ENCODE measurements at places on chromosomes 16 and 17. TPM values are rescaled to one million over a fixed set of nuclear protein-coding genes. Genes with fewer than 3 reads are reported as not detected.
A peak's percentile ranks its signal among the peaks of the same experiment; 100 is the strongest.

OTOA gene
- total RNA-seq = not detected

KRT40 gene
- not detected for total RNA-seq

TP53TG3F gene
- total RNA-seq = not detected

CIBAR2 gene
- not detected for total RNA-seq

CRHR1 gene
- total RNA-seq = 0.71 TPM

MYH3 gene
- total RNA-seq = 2.1 TPM

KRTAP2-3 gene
- not detected for total RNA-seq

MYL11 gene
- not detected for total RNA-seq

GRCh38 chr17:44197980-44198720, 1.5 kb downstream of the ATXN7L3 start:
- H3K27ac ChIP-seq = peak overlapping the region; percentile 82
- H3K27me3 ChIP-seq = peaks cover 7% of the 10 kb centered on the region
- no peak for DNase-seq
- peaks cover 16% of the 10 kb centered on the region for H3K4me1 ChIP-seq
- no peaks in the 10 kb centered on the region for H3K36me3 ChIP-seq
- peak overlapping the region; percentile 81 for H3K4me3 ChIP-seq

DNA sequence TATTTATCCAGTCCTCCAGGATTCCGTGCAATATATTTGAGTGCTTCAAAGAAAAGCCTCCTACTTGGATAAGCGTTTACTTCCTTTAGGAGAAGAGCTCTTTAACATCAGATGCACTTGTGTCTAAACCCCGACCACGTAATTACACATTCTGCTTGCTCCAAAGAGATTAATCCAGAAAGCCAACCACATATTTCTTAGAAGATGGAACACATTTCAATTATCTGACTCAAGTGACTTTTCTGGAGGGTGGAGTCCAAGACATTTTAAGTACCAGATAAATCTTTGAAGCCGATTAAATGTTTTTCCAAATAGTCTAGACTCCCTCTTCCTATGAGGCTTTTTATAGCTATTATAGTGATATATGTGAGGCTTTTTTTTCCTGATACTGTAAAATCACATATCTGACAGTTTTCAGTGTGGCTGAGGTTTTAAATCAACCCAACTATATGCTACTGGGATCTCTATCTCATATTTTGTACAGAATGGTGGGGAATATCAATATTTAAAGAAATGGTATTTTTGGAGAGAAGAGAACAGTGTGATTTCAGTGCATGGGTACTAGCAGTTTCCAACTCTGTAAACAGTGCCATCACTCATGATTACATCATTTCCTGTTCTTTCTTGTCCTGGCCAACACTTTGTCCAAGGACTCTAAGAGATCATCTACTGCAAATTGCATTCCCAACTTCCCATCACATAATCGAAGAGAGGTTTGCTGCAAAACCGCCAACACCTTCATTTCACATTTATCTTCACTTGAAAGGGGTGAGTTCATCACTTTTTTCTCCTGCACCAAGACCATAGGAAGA, 192.4 kb upstream of the HSBP1 start:
- no peak overlapping the region for H3K4me3 ChIP-seq
- no peak for DNase-seq
- peaks cover 3% of the 10 kb centered on the region for H3K27me3 ChIP-seq
- no peaks in the 10 kb centered on the region for H3K4me1 ChIP-seq
- peaks cover 6% of the 10 kb centered on the region for H3K36me3 ChIP-seq
- no peak overlapping the region for H3K27ac ChIP-seq

GRCh38 chr16:28062847-28063521, 530 bp downstream of the GSG1L start:
- no peaks in the 10 kb centered on the region for H3K36me3 ChIP-seq
- peaks cover 23% of the 10 kb centered on the region for H3K27me3 ChIP-seq
- DNase-seq = peak; percentile 40
- H3K4me3 ChIP-seq = no peak overlapping the region

DNA sequence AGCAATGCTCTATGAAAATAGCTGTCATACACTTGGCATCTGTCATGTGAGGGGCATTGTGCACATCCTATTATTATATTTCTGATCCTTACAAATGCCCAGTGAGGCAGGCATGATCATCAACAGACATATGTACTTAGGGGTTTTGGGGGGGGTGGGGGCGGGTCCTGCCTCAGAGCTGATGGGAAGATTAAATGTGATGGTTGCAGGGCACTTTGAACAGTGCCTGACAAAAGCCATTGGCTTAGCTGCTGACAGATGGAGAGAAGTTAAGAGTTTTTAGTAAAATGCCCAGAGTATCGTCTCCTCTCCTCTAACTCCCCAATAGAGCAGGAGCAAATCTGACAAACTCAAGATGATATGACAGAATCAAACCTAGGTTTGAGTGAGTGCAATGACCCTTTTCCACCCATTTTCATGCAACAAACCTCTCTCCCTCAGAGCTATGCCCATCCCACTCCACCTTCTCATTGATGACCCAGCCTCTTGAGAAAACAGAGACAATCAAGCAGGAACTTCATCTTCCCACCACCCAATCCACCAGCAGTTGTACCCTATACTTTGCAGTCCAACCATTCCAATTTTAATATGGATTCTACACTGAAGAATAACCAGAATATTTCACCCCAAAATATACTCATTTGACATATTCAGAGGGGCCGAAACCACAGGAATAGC, 4.8 kb downstream of the KLHL11 start:
- H3K4me3 ChIP-seq = peak overlapping the region; percentile 30
- no peak for DNase-seq
- peak overlapping the region; percentile 53 for H3K27ac ChIP-seq
- H3K4me1 ChIP-seq = peaks cover 13% of the 10 kb centered on the region

- no peak overlapping the region for H3K4me3 ChIP-seq
- H3K27me3 ChIP-seq = no peaks in the 10 kb centered on the region
- H3K27ac ChIP-seq = no peak overlapping the region
- peaks cover 2% of the 10 kb centered on the region for H3K4me1 ChIP-seq
Observed at GRCh38 chr16:16877061-16877460, 498.1 kb downstream of the NPIPA7 start.

GRCh38 chr17:81685108-81685507, 1.3 kb downstream of the HGS start:
- DNase-seq = no peak
- H3K27me3 ChIP-seq = peaks cover 2% of the 10 kb centered on the region
- peak overlapping the region; percentile 82 for H3K27ac ChIP-seq
- peak overlapping the region; percentile 90 for H3K4me3 ChIP-seq
- peaks cover 22% of the 10 kb centered on the region for H3K4me1 ChIP-seq

- no peaks in the 10 kb centered on the region for H3K4me1 ChIP-seq
- no peak overlapping the region for H3K27ac ChIP-seq
- no peak overlapping the region for H3K4me3 ChIP-seq
- no peaks in the 10 kb centered on the region for H3K27me3 ChIP-seq
- H3K36me3 ChIP-seq = peaks cover 5% of the 10 kb centered on the region
- no peak for DNase-seq
Observed at GRCh38 chr16:74275031-74275636, 21.5 kb upstream of the PSMD7 start.

GRCh38 chr17:14068542-14069250, 608 bp upstream of the COX10 start:
- no peaks in the 10 kb centered on the region for H3K27me3 ChIP-seq
- peaks cover 9% of the 10 kb centered on the region for H3K4me1 ChIP-seq
- peak overlapping the region; percentile 74 for H3K27ac ChIP-seq
- H3K4me3 ChIP-seq = peak overlapping the region; percentile 96
- peaks cover 4% of the 10 kb centered on the region for H3K36me3 ChIP-seq

- DNase-seq = peak; percentile 69
- no peaks in the 10 kb centered on the region for H3K4me1 ChIP-seq
- H3K4me3 ChIP-seq = no peak overlapping the region
- no peaks in the 10 kb centered on the region for H3K36me3 ChIP-seq
- H3K27me3 ChIP-seq = no peaks in the 10 kb centered on the region
- no peak overlapping the region for H3K27ac ChIP-seq
Observed at GRCh38 chr17:65294181-65294719, 157.1 kb downstream of the RGS9 start.

DNA sequence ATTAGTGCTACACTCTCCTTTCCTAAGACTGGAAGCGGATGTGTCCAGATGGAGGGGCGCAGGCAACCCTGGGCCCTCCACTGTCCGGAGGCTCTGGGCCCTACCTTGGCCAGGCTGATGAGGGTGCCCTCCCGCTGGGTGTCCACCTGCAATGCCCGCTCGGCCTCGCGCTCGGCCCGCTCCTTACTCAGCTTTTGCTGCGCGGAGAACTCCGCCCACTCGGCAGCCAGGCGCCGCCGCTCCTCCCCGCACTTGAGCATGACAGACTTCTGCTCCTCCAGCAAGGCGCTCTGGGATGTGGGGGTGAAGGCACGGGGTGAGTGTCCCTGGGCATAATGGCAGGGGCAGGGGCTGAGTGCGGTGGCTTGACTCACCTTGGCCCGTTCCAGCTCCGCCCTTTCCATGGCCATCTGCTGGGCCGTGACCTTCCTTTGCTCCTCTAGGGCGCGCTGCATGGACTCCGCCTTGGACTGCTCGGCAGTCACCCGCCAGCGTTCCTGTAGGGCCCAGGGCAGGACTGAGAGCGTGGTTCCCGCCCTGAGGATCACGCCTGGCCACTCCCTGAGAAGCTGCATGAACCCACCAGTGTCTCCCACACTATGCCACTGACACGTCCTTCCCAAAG, 10.1 kb upstream of the MRPL38 start:
- H3K27me3 ChIP-seq = peaks cover 4% of the 10 kb centered on the region
- no peaks in the 10 kb centered on the region for H3K36me3 ChIP-seq
- peak overlapping the region; percentile 62 for H3K27ac ChIP-seq
- peak overlapping the region; percentile 30 for H3K4me3 ChIP-seq
- DNase-seq = no peak
- H3K4me1 ChIP-seq = peaks cover 9% of the 10 kb centered on the region

DNA sequence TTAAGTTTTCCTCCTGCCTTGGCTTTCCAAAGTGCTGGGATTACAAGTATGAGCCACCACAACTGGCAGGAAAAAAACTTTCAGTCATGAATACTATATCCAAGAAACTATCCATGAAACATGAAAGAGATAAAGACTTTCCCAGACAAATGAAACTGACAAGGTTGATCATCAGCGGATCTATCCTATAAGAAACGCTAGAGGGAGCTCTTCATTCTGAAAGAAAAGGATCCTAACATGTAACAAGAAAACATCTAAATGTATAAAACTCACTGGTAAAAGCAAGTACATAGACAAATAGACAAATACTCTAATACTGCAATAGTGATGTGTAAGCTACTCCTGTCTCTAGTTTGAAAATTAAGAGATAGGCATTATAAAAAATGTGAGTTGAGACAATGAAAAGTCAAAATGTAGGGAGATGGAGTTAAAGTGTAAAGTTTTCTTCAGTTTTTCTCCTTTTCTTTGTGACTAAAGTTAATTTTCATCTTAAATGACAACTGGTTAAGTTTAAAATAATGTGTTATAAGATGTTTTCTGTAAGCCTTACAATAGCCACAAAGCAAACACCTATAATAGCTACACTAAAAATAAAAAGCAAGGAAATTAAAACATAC, 79.6 kb upstream of the TEKT1 start:
- H3K27ac ChIP-seq = no peak overlapping the region
- H3K36me3 ChIP-seq = no peaks in the 10 kb centered on the region
- H3K4me1 ChIP-seq = no peaks in the 10 kb centered on the region
- H3K4me3 ChIP-seq = no peak overlapping the region

- DNase-seq = no peak
- H3K27ac ChIP-seq = peak overlapping the region; percentile 67
- peak overlapping the region; percentile 15 for H3K4me3 ChIP-seq
- peaks cover 10% of the 10 kb centered on the region for H3K36me3 ChIP-seq
- H3K4me1 ChIP-seq = peaks cover 18% of the 10 kb centered on the region
- H3K27me3 ChIP-seq = peaks cover 7% of the 10 kb centered on the region
Observed at GRCh38 chr16:57711346-57711745, 16.7 kb downstream of the DRC7 start.

- no peaks in the 10 kb centered on the region for H3K4me1 ChIP-seq
- H3K27me3 ChIP-seq = peaks cover 53% of the 10 kb centered on the region
- H3K4me3 ChIP-seq = no peak overlapping the region
- H3K36me3 ChIP-seq = peaks cover 19% of the 10 kb centered on the region
- no peak for DNase-seq
Observed at GRCh38 chr17:35486920-35487732, 38.6 kb upstream of the SLFN13 start.

DNA sequence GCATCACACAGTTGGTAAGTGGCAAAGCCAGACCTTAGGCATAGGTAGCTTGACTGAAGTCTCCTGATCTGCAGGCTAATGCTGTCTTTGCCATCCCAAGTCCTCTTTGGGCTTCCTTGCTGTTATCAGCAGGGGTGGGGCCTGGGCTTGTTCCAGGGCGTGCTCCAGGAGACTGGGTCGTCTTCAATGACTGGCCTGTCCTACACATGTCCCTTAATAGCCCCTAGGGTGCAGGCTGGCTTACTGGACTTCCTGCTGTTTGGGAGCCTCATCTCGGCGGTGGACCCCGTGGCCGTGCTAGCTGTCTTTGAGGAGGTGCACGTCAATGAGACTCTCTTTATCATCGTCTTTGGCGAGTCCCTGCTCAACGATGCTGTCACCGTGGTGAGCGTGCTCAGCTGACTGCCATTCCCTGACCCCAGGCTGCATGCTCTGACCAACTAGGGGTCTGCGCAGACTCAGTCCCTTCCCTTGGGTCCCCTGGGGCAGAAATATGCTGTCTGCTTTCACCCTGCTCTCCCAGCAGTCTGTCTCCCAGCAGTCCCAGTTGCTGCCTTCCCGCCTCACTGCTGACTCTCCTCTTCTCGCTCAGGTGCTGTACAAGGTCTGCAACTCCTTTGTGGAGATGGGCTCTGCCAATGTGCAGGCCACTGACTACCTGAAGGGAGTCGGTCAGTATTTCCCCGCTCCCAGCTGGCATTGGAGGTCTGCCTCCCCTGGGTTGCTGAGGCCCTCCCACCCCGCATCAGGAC, 6.2 kb downstream of the SLC9A5 start:
- no peak overlapping the region for H3K4me3 ChIP-seq
- peaks cover 3% of the 10 kb centered on the region for H3K4me1 ChIP-seq
- H3K27me3 ChIP-seq = peaks cover 10% of the 10 kb centered on the region
- H3K27ac ChIP-seq = no peak overlapping the region
- H3K36me3 ChIP-seq = peaks cover under 1% of the 10 kb centered on the region

DNA sequence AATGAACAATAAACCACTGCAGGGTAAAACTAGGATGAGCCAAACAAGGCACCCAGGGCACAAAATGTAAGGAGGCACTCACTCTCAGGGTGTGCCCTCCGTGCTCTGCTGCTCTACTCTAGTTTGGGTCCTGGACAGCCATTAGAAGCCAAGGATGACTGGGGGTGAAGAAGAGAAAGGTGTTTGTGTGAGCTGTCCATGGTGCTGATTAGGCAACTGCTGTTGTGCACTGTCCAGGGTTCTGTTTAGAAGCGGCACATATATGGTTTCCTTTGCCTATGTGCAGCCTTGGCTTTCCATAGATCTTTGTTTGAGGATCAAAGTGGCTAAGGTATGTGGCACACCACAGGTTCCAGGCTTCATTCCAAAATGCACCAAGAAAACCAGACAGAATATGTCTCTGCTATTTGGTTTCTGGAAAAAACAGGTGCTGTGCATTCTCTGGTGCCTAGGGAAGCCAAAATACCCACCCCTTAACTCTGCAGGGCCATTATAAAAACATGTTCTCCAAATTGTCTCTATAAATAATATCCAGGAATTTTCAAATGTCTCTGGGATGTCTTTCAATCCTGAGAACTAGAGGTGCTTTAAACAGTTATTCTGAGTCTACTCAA, 123.5 kb downstream of the CBLN1 start:
- H3K36me3 ChIP-seq = no peaks in the 10 kb centered on the region
- H3K27ac ChIP-seq = no peak overlapping the region
- H3K27me3 ChIP-seq = no peaks in the 10 kb centered on the region
- no peak overlapping the region for H3K4me3 ChIP-seq

- H3K27ac ChIP-seq = peak overlapping the region; percentile 59
- peaks cover 71% of the 10 kb centered on the region for H3K4me1 ChIP-seq
- peaks cover 8% of the 10 kb centered on the region for H3K27me3 ChIP-seq
- H3K4me3 ChIP-seq = no peak overlapping the region
- peaks cover 6% of the 10 kb centered on the region for H3K36me3 ChIP-seq
Observed at GRCh38 chr16:49832177-49832576, 23.7 kb downstream of the ZNF423 start.
